ENCODE measurements at places on chromosomes 1 and 21.

DNA sequence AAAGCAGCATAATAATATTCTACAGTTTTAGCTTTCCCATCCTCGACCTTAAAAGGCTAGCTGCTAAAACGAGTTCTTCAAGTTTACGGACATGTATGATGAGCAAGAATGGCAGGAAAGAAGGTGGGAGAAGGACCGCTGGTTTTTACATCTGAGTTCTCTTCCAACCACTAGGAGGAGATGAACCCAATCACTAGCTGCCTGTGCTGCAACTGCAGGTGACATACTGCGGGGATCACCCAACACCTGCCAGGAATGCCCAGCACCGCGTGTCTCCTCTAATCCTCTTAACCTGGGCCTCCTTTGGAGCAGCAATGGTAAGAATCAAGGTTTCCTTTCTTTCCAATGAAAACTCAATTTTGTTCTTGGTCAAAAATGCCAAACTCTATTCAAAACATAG lies 23.5 kb downstream of the TOR3A start:
- no peak for DNase-seq

DNA sequence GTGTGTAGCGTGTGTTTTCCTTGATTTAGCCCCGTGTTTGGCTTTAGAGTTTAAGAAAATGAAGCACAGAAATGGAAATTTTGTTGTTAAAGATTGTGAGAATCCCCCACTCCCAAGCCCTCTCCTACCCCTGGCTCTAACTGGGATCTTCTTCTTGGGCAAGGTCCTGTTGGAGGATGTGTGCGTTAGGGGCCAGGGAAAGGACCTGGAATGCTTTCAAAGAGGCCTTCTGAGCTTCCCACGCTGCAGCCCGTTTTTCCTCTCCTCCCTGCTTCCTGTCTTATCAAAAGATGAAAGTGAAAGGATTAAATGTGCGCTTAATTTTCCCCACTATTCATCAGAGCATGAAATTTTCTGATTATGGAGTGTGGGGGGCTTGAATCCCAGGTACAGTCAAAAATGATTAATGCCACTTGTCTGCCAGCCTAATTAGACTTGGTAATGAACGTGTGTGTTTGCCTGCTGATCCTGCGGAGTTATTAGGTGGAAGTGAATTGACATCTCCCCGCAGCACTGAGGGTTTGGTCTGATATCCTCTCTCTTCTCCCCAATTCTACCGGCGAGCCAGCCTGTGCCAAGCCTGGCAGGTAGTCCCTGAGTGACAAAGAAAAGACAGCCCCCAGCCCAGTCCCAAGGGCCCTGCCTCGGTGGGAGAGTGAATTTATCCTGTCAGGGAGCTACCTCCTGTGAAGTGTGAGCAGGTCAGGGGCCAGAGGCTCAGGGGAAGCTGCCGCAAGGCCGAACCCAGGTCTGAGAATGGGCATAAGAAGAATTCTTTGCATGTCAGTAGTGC lies 4.9 kb downstream of the RASSF5 start:
- no peak for DNase-seq

DNA sequence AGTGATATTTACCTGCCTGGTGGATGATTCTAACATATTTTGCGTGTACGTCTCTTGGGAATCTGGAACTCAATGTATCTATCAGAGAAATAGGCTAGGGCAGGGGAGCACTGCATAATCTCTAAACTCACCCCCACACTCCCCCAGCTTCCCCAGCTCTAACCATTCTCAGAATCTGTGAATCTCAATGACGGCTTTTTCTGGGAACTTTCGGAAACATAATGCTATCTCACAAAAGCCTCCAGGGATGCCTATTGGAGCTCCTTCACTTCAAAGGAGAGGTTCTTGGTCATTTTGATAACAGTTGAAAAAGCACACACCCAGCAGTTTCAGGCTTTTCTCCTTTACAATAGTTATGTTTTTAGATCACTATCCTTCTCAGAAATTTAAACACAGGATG lies 113.8 kb upstream of the MAGI3 start:
- no peak for DNase-seq

DNA sequence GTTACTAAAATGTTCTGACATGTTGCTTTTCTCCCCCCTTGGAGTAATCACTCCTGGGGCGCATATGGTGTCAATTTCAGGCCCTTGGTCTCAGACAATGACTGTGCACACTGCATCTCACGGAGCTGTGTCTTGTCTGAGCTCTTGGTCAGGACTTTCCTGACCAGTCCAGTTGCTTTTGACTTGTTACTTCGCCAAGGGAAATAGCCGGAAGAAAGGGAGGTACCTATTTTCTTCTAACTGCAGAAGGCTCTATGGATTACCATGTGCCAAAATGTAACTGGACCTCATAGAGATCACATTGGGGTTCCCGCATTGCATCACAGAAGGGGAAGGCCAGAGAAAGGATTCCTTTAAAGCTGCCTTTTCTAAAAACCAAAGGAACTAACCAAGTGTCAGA lies 68.6 kb downstream of the SPAG17 start:
- no peak for DNase-seq

- DNase-seq: no peak
Observed at GRCh38 chr1:212612041-212612961, 3.7 kb downstream of the ATF3 start.

- no peak for DNase-seq
Observed at GRCh38 chr1:48738356-48738755, 38.3 kb downstream of the BEND5 start.

GRCh38 chr1:50095716-50096115 lies 13.0 kb upstream of the ELAVL4 start:
- DNase-seq: no peak

GRCh38 chr1:53395671-53396215 lies 63.5 kb upstream of the DMRTB1 start:
- DNase-seq: no peak

- no peak for DNase-seq
Observed at GRCh38 chr1:166695115-166695514, 144.2 kb upstream of the POGK start.

DNA sequence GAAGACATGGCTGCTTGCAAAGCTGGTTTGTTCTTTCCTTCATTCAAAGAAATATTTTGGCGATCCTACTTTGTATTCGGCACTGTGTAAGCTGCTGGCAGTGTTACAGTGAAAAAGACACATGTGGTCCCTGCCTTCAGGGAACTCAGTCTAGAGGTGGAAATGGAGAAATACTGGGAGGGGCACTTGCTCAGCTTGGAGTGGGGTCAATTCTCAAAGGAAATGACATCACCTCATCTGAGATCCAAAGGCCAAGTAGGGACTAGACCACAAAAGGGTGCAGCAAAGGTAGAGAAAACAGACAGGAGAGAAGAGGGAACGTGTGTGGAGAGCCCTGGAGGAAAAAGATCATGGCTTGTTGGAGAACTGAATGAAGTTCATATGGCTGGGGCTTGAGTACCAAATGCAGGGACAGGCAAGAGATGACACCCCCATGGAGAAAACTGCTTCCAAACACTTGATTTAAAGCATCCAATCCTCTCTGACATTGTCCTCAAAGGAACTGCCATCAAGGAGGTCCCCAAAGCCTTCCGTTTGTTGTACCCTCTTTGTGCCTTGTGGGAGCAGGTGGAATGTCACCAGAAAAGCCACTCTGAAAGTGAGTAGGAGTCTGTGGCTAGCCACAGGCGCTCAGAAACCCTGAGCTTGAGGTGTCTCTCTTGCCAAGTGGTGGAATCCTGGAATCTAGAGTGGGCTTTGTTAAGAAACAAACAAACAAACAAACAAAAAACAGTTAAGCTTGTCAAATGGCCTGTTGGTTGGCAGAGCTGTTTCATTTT lies 48.3 kb upstream of the TDRD10 start:
- no peak for DNase-seq
